ENCODE measurements at places on chromosomes 7 and 10.

GRCh38 chr7:24980534-24981170, 674 bp upstream of the OSBPL3 start:
- DNase-seq, result no peak

DNA sequence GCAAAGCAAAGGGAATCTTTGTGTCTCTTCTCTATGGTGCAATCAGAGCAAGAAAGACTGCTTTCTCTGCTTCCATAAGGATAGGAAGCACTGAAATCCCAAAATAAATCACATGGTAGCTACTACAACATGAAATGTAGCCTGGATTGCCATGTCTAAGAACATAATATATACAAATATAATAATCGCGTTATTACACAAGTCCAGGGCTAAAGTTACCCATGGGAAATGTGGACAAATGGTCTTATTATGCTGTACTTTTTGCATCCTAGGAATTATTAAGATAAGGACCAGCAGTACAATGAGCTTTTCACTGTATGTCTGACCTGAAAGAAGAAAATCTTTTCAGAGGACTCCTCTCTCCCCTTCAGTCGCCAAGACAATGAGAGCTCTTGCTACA, 23.5 kb upstream of the PPP3CB start:
- DNase-seq, result no peak

DNA sequence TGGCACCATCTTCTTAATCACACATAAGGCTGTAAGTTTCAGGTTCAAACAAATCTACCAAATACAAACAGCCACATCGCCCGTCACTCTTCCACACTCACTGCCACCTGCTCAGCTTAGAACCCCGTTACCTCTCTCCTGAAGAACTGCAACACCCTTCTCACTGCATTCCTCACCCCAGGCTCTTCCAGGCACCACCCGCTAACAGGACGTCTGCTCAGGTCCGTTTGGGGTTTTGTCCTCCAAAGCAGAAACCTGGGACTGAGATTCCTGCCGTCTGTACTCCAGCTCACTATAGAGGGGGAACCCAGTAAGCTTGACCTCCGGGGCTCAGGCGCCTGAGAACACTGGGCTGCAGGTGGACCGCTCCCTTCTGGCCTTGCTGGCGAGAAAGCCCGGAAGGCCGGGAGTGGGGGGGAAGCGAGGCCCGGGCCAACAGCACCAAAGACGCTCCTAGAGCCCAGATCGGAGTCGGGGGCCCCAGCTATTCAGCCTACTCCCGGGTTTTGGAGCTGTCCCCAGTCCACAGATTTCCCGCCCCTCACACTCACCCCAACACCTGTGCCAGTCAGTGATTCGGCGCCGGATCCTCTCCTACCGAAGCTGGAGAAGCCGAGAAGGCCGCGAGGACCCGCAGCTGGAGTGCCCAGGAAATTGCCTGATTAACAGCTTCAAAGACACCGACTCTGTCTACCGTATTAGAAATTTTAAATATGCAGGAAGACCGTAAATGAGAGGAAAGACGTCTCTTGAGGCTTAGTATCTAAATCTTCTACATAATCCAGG, at the start of gene AP3M1:
AP3M1 (minus strand) TSS at position 625 of the 786 bp plus-strand sequence. CDS start 12,449 bp downstream, outside the sequence.
- peak; percentile 77 for DNase-seq

DNA sequence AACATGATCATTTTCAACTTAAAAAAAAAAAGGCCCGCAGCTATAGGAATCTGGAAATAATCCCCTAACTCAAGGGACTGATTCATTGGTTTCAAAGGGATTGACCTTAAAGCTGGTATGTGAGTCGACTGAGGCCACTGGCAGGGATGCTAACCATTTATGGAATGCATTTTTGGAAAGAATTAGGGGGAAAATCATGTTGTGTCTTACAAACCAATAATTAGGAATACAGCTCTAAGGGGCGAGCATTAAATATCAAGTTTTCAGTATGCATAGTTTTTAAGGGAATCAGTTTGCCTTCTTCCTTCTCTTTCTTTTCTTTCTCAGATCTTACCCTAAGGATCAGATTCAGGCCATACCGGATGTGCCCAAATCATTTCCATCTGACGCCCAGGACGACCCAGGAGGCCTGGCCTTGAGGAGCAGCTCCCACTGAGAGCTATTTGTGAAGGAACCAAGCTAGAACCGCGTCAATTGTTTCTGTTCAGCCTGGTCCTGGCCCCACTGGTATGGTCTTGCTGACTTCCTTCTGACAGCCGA, 48.7 kb downstream of the BPGM start:
- no peak for DNase-seq

- no peak for DNase-seq
Measured at GRCh38 chr10:131760416-131761166, 140.2 kb upstream of the PPP2R2D start.

DNA sequence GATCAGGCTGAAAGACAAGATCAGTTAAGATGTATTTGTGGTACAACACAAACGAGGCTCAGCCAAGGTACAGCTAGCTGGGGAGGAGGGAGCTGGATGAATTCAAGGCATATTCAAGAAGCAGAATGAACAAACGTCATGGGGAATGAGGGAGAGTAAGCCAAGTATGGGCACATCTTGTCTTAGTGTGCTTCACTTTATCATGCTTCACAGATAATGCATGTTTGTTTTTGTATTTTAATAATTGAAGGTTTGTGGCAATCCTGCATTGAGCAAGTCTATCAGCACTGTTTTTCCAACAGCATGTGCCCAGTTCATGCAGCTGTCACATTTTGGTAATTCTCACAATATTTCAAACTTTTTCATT, 135.4 kb downstream of the HIBADH start:
- DNase-seq, result no peak

- no peak for DNase-seq
Measured at GRCh38 chr10:88913127-88913526, 33.1 kb downstream of the STAMBPL1 start.

DNA sequence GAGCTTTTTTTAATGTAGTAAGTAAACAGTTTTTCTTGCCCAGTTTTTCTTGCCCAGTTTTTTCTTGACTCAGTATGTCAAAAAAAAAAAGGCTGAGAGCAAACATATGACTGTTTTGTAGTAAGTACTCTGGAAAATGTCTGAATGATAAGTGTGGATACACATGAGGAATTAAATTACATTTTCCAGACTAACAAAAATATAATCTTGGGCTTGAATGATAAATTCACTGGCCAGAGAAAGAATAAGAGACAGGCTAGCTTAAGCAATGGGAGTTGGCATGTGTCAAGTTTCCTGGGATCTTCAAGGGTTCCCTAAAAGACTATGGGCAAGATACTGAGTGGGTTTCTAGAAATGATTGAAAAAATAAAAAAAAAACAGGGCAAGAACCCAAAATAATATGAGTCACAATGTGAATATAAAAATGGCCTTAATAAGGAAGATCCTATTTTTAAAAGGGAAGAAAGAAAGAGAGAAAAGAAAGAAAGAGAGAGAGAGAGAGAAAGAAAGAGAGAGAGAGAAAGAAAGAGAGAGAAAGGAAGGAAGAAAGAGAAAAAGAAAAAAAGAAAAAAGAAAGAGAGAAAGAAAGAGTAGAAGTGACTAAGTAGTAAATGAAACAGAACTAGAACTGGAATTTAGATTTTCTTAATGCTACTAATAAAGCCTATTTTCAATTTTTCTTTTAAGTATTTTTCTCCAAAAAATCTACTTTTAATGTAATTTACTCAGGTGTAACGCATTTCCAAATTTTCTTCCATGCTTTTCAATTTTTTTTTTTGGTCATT, 60.2 kb downstream of the TFPI2 start:
- no peak for DNase-seq

DNA sequence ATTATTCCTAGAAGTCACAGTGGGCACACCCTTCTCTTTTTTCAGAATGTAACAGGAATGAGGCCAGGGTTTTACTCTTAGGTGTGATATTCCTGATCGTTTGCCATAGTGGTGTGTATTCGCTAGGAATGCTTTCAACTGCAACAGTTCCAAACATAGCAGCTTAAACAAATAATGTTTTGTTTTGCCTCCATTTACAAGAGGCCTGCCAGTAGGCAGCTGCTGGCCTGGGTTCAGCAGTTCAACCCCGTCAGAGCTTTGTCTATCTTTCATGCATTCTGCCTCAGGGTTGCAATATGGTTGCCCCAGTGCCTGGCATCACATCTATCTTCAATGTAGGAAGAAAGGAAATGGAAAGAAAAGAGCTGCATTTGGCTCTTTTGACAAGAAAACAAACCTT, 21.7 kb upstream of the RET start:
- no peak for DNase-seq

DNA sequence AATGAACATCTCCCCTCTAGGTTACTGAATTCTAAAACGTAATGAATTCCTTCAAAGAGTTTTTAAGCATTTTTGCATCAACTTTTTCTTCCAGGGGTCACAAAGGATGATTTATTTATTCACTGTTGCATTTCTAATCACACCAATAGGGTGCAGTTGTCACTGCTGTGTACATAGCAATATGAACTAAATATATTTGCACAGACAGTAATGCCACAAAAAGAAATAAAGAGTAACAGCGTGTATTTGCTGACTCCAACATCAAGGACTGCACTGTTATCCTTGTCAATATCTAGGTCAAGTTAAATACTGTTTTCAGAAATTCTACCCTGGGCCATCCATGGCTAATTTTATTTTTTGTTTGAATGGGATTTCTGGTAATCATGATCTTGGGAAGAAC, 138.0 kb downstream of the FRMD4A start:
- no peak for DNase-seq

DNA sequence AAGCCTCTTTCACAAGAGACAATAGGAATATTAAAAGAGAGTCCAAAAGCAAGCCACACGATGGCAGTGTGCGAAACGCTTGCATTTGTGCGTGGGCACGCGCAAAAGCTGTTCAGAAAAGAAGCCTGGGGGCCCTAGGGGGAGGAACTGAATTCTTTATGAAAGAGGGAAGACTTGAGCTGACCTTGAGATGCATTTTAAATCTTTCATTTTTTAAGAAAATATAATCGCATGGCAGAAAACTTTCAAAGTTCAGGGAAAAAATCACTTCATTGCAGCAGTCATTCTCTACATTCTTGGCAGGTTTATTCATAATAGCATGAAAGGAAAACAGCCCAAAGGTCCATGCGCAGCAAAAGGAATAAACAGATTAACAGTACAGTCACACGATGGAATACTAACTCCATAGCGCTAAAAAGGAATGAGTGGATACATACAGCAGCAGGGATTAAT, 206.5 kb upstream of the PRKCQ start:
- DNase-seq, result no peak

DNA sequence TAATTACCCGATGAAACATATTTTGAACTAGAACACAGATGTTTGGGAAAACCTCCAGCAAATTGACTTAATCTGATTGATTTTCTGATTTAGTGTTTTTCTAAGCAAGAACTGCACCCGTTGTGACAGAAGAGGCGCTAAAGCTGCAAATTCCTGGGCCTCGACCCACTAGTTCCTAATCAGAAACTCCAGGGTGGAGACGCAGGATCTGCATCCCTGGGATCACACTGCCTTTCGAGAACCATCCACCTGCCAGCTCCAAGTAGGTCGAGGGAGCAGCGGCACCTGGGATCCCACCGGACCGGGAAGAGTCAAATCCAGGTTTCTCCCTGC, 136.8 kb upstream of the CDCA7L start:
- no peak for DNase-seq

DNA sequence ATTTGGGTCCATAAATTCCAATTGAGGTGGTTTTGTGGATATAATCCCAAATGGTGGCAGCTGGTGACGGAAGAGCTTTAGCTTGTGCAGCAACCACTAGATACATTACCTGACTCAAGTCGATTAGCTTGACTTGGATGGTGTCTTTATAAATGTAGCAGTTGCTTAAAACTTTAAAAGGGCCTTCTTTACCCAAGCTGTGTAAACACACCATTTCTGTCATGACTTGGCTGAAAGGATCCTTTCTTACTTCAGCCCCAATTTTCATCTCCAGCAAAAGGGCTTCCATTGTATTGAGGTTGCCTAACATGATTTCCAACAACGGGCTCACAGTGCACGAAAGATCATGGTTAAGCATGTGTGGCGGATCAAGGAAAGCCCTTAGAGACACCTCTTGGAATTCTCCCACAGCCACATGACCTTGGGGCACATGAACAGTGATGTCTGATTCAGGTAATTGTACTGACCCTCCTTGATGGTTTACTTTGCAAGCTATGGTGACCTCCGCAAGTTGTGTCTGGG, 57.9 kb downstream of the MACC1 start:
- no peak for DNase-seq

DNA sequence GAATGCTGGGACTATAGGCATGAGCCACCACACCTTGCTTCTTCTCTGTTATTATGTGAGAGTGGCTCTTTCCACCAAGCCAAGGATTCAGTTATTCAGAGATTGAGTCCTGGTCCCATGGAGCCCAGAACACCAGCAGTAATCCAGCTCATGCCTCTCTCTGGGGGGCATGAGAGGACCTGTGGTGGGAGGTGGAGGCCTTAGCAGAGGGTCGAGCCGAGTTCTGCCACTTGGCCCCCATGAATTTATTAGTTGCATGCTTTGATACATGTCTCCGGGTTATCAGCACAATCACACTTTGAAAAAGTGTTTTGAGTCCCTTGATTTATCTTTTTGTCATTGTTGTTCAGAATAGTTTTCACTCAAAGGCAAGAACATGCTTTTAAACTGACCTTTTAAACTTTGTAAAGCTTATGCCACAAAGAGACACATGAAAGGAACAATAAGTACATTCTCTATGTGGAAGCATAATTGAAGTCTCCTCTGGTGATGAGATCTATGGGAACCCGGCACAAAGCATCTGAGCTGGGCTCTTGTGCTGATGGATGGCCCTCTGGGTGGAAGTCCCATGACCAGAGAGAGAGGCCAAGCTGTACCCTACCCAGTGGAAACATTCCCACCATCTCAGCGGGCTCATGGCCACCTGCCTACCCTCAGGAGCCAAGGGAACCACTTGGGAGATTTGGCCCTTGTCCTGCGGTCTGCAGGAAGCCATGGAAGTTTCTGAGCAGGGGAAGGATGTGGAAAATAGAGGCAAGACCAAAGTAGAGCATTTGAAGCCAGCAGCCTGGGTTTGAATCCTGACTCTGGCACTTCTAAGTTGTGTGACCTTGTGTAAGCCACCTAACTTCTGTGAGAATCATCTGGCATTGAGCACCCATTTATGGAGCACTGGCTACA, 53.9 kb downstream of the MINDY4 start:
- DNase-seq, result no peak

- DNase-seq, result peak; percentile 38
Measured at GRCh38 chr10:49593564-49593875, 16.6 kb upstream of the SLC18A3 start.

- no peak for DNase-seq
Measured at GRCh38 chr10:113053091-113053490, 103.0 kb downstream of the TCF7L2 start.

DNA sequence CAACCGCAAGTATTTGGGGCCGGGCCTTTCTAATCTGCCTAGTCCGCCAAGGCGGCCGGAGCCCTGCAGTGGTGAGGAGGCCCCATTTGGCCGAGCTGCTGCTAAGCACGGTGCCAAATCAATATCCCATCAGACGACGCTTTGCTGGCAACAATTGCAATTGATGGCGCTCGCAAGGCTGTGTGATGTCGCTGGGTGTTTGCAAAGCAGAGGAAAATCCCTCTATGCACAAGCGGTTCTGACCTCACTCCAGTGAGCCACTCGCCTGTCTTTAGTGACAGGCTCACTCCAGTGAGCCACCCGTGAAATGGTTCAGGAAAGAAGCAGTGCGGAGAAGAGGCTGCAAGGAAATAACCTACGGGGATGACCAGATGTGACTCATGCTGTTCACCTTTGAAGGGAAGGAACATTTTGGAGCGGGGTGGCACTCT, 18.3 kb upstream of the PDE1C start:
- no peak for DNase-seq

- DNase-seq, result no peak
Measured at GRCh38 chr7:71912476-71912875, 499.7 kb downstream of the CALN1 start.

- DNase-seq, result no peak
Measured at GRCh38 chr10:46170789-46171188, 116.0 kb upstream of the ANTXRL start.

Data from D341Med (cell line).